Mesenchymal stem cell (in vitro differentiated cells and primary cell): ENCODE measurements at places on chromosomes 5 and 9.
A peak's percentile ranks its signal among the peaks of the same experiment; 100 is the strongest.

DNA sequence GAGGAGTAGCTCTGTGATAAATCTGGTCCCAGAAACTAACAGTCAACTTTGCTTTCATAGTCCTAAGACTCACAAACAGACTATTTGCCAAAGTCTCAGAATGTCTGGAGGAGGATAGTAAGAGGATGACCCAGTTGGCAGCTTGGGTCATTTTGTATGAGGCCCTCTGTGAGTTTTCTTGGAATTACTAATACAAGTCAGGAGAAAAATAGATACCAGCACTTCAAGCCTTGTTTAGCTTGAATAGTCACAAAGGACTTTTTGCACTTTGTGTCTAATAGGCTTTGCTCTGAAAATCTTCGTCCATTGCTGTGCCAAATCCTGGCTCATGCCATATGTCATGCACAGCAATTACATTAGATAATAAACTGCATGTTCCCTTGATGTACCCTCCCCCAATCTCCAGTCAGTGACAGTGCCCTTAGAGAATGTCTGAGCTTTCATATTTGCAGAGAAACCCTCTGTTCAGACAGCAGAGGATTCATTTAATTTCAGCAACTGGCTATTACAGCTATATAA is 612.8 kb downstream of the CSNK1G3 start:
- no peaks in the 10 kb centered on the region for H3K27me3 ChIP-seq
- DNase-seq: peak; percentile 20
- H3K4me3 ChIP-seq: no peak overlapping the region
- H3K36me3 ChIP-seq: no peaks in the 10 kb centered on the region
- no peak overlapping the region for H3K27ac ChIP-seq

DNA sequence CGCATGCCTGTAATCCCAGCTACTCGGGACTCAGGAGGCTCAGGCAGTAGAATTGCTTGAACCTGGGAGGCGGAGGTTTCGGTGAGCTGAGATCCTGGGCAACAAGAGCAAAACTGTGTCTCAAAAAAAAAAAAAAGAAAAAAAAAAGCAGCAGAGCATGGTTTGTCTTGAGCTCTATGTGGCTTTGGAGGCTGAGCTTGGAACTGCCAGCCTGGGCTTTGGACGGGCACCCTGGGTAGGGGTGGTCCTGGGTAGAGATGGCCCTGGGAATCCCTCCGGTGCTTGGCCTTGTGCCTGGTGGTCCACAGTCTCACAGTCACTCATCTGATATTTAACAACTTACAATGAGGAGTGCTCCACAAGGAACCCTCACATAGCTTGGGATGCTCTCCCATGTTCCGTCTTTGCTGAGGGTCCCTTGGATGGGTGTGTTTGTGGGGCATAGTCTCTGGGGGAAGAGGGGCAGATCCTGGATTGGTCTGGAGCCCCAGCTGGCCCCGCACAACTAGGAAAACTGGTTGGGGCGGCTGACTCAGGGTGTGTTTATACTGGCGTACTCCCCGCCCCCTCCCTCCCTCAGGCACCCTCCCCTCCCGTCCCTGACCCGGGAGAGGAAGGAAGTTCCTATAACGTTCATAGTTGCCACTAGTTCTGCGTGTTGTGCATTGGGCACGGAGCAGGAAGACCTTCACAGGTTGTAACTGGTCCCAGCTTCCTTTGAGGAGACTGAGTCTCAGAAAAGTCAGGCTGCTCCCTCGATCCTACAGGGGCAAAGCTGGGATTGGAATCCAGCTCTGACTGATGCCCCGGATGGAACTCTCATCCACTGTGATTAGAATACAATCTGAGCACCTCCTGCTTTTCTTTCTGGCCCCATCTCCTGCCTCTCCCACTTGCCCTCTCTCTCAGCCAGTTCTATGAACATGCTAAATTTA is 11.2 kb downstream of the IER5L start:
- no peaks in the 10 kb centered on the region for H3K36me3 ChIP-seq
- no peaks in the 10 kb centered on the region for H3K27me3 ChIP-seq
- H3K4me3 ChIP-seq: peak overlapping the region; percentile 60
- H3K27ac ChIP-seq: peak overlapping the region; percentile 83

GRCh38 chr9:71766663-71767062 is 1.6 kb downstream of the CEMIP2 start:
- peak overlapping the region; percentile 40 for H3K27ac ChIP-seq
- DNase-seq: no peak
- H3K4me3 ChIP-seq: no peak overlapping the region
- no peaks in the 10 kb centered on the region for H3K27me3 ChIP-seq

GRCh38 chr5:96790961-96791504 is 16.7 kb downstream of the ERAP1 start:
- peaks cover 4% of the 10 kb centered on the region for H3K4me1 ChIP-seq
- no peak overlapping the region for H3K4me3 ChIP-seq
- peak overlapping the region; percentile 2 for H3K27ac ChIP-seq
- peak; percentile 65 for DNase-seq
- H3K27me3 ChIP-seq: no peaks in the 10 kb centered on the region

DNA sequence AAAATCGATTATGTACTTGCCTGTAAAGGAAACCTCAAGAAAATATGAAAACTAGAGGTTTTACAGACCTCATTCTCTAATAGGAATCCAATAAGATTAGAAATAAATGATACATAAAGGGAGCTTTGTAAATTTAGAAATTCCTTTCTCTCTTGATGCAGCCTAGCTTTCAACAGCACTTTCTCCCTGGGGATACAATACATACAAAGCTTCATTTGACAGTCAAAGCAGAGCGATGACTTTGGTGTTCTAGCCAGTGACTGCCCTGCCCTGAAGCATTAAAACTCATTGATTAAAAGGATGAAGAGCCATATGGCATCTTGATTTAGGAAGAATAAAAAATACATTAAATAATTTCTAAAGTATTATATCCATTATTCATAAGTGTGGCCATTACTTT is 46.3 kb upstream of the GLIS3 start:
- no peak for DNase-seq
- H3K4me1 ChIP-seq: peaks cover 4% of the 10 kb centered on the region
- no peak overlapping the region for H3K27ac ChIP-seq
- H3K36me3 ChIP-seq: no peaks in the 10 kb centered on the region
- no peak overlapping the region for H3K4me3 ChIP-seq

- H3K4me3 ChIP-seq: no peak overlapping the region
- H3K27me3 ChIP-seq: peaks cover 86% of the 10 kb centered on the region
Observed at GRCh38 chr5:172549696-172550095, 91.4 kb upstream of the NEURL1B start.

DNA sequence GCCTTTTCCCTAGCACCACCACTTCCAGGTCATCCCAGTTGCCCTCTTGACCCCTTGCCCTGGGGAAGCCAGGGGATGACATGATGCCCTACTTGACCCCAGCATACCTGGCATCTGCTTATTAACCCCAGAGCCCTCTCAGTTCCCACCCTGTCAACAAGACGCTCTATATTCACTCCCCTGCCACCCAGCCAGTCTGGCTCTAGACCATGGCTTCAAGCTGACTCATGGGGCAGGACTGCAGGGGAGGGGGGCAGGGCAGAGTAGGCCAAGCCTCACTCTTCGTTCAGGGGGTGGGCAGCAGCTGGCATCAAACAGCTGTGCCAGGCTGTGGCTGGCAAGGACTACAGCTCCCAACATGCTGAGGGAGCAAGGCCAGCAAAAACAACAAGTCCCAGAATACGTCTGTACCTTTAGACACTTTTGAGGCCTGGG is 5.3 kb downstream of the ATOSB start:
- H3K27ac ChIP-seq: peak overlapping the region; percentile 87
- H3K36me3 ChIP-seq: peaks cover 42% of the 10 kb centered on the region
- no peaks in the 10 kb centered on the region for H3K27me3 ChIP-seq
- H3K4me3 ChIP-seq: peak overlapping the region; percentile 1

DNA sequence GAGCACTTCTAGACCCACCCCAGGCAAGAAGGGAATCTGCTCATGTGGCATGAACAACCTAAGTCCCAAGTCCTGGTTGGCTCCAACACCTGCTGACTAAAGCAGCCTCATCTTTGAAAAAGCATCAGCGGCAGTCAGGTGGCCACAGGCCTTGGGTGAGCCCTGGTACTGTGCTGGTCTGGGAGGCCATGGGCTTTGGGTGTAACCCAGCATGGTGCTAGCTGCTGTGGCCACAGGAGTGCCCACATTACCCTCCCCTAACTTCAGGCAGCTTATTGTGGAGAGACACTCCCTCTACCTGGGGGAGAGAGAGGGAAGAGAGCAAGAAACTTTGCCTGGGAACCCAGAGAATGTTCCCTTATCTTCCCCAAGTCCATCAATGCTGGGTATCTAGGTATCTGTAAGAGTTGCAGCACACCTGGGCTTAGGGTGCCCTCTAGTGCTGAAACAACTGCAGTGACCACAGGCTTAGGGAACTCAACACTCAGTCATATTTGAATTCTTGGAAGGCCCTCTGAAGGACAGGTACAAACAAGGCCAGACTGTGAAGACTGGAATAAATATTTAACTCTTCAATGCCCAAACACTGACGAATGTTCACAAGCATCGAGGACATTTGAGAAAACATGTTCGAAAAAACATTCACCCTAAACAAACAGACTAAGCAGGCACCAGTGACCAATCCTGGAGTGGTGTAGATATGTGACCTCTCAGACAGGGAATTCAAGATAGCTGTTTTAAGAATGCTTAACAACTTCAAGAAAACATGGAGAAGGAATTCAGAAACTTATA is 69.9 kb upstream of the OR2K2 start:
- no peaks in the 10 kb centered on the region for H3K27me3 ChIP-seq
- DNase-seq: peak; percentile 22
- no peaks in the 10 kb centered on the region for H3K4me1 ChIP-seq

DNA sequence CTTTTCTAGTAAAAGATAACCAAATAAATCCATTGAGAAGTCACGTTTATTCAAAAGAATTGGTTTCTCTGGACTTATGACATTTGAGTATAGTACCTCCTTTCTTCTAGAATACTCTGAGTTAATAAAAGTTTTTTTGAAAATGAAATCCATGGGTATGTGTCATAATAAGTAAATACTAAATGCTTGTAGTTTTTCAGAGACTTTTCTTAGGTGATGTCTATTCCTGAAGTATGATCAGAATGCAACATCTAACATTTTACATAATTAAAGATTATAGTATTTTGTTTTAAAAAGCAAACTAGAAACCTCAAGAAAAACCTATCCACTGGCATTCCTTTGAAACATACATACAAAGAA is 63.2 kb downstream of the NFIB start:
- peak overlapping the region; percentile 91 for H3K27ac ChIP-seq
- peaks cover 3% of the 10 kb centered on the region for H3K36me3 ChIP-seq
- H3K4me1 ChIP-seq: peaks cover 5% of the 10 kb centered on the region
- H3K27me3 ChIP-seq: no peaks in the 10 kb centered on the region
- no peak for DNase-seq

GRCh38 chr5:82352146-82352791 is 74.1 kb upstream of the RPS23 start:
- H3K4me3 ChIP-seq: no peak overlapping the region
- H3K27me3 ChIP-seq: no peaks in the 10 kb centered on the region
- no peak for DNase-seq
- no peak overlapping the region for H3K27ac ChIP-seq
- no peaks in the 10 kb centered on the region for H3K36me3 ChIP-seq

- H3K36me3 ChIP-seq: no peaks in the 10 kb centered on the region
- H3K27ac ChIP-seq: no peak overlapping the region
- H3K4me3 ChIP-seq: no peak overlapping the region
- DNase-seq: no peak
Observed at GRCh38 chr9:72661401-72662135, 140.2 kb downstream of the TMC1 start.

- H3K4me3 ChIP-seq: no peak overlapping the region
- no peaks in the 10 kb centered on the region for H3K27me3 ChIP-seq
- DNase-seq: no peak
Observed at GRCh38 chr5:5967373-5967772, 411.0 kb downstream of the MED10 start.

DNA sequence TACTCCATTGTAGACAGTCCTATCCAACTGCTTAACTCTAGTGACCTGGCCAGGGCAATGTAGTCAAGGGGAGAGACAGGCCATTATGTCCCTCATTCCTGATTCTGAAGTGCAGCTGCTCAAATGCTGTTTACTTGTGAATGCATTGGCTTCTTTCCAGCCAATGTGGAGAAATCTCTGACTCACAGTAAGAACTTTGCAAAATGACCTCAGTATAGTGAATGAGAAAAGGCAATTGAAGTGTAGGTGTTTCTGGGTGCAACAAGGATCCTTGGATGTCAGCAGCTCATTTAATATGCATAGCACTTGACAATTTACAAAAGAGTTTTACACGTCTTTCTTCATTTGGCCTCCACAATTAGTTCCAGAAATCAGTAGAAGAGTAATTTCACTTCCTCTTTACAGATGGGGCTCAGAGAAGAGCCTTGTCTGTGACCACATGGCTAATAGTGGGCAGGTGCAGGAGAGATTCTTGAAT is 367.2 kb downstream of the OSTF1 start:
- no peaks in the 10 kb centered on the region for H3K27me3 ChIP-seq
- DNase-seq: no peak
- no peaks in the 10 kb centered on the region for H3K36me3 ChIP-seq

DNA sequence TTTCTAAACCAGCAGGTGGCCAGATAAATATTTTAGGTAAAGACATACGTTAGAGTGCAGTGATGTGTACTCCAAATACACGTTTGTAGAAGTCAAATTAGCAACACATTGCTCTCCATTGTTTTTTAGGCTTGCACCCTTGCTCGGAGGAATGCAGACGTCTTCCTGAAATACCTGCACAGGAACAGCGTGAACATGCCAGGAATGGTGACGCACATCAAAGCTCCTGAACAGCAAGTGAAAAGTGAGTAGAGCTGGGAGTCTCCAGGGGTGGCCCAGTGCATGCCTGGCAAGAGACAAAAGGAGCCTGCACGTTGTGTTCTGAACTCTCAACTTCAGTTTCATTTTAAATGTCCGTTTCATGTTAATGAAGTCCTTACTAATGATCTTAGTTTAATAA is 207.5 kb upstream of the OTULINL start:
- H3K27ac ChIP-seq: no peak overlapping the region
- no peak for DNase-seq
- H3K36me3 ChIP-seq: peaks cover 46% of the 10 kb centered on the region
- H3K4me1 ChIP-seq: peaks cover 2% of the 10 kb centered on the region
- H3K27me3 ChIP-seq: no peaks in the 10 kb centered on the region

GRCh38 chr9:107841076-107841475 is 351.5 kb upstream of the KLF4 start:
- H3K36me3 ChIP-seq: no peaks in the 10 kb centered on the region
- no peak overlapping the region for H3K4me3 ChIP-seq
- no peak for DNase-seq
- H3K27me3 ChIP-seq: no peaks in the 10 kb centered on the region

- no peak overlapping the region for H3K27ac ChIP-seq
- no peak overlapping the region for H3K4me3 ChIP-seq
- peak; percentile 85 for DNase-seq
- H3K36me3 ChIP-seq: no peaks in the 10 kb centered on the region
- no peaks in the 10 kb centered on the region for H3K4me1 ChIP-seq
Observed at GRCh38 chr5:64666078-64666477, 24.2 kb upstream of the SHISAL2B start.

GRCh38 chr5:170756691-170757090 is 26.8 kb upstream of the GABRP start:
- H3K27me3 ChIP-seq: peaks cover 21% of the 10 kb centered on the region
- no peak for DNase-seq
- H3K36me3 ChIP-seq: no peaks in the 10 kb centered on the region
- H3K27ac ChIP-seq: peak overlapping the region; percentile 26

GRCh38 chr9:124385623-124386022 is 29.6 kb downstream of the PSMB7 start:
- no peak overlapping the region for H3K27ac ChIP-seq
- H3K4me1 ChIP-seq: peaks cover 16% of the 10 kb centered on the region
- H3K4me3 ChIP-seq: no peak overlapping the region
- no peaks in the 10 kb centered on the region for H3K27me3 ChIP-seq
- no peak for DNase-seq

- DNase-seq: no peak
- no peak overlapping the region for H3K27ac ChIP-seq
- H3K4me1 ChIP-seq: peaks cover 3% of the 10 kb centered on the region
- no peak overlapping the region for H3K4me3 ChIP-seq
- peaks cover 11% of the 10 kb centered on the region for H3K36me3 ChIP-seq
- H3K27me3 ChIP-seq: no peaks in the 10 kb centered on the region
Observed at GRCh38 chr5:79378510-79379186, 135.3 kb downstream of the HOMER1 start.
